ENCODE measurements at places on chromosomes 6 and 20. TPM values are rescaled to one million over a fixed set of nuclear protein-coding genes. Genes with fewer than 3 reads are reported as not detected.

HLA-F gene
- 18.7 TPM for polyA plus RNA-seq

DEFB132 gene
- not detected for polyA plus RNA-seq

DNA sequence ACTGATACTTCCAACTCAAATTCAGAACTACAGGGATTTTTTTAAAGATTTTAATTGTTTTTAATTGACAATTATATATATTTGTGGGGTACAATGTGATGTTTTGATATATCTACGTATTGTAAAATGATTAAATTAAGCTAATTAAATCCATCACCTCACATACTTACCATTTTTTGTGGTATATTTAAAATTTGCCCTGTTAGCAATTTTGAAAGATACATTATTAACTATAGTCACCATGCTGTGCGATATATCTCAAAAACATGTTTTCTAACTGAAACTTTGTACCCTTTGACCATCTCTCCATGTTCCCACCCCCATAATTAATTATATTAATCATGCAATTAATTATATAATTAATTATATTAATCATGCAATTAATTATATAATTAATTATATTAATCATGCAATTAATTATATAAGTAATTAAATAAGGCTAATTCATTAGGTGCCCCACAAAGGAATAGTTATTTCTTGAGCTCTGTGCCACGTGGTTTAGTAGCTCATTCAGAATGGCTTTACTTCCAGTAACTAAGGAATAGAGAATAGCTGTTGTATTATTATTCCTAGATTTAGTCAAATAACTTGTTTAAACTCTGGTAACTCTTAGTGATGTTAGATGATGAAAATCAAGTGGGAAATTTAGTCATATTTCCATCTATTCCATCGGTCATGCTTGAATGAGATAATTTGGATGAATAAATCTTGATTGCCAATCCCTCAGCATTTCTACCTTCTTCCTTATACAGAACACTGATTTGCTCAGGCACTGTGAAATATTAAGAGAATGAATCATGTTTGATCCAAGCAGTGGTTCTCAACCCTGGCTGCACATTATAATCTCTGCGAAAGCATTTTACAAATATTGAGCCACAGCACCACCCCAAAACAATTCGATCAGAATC lies 25.1 kb downstream of the LOC128125822 start:
- DNase-seq: peak; percentile 30
- no peaks in the 10 kb centered on the region for H3K4me1 ChIP-seq
- no peak overlapping the region for H3K27ac ChIP-seq
- no peaks in the 10 kb centered on the region for H3K27me3 ChIP-seq
- peak overlapping the region; percentile 85 for H3K4me3 ChIP-seq
- no peaks in the 10 kb centered on the region for H3K36me3 ChIP-seq

DNA sequence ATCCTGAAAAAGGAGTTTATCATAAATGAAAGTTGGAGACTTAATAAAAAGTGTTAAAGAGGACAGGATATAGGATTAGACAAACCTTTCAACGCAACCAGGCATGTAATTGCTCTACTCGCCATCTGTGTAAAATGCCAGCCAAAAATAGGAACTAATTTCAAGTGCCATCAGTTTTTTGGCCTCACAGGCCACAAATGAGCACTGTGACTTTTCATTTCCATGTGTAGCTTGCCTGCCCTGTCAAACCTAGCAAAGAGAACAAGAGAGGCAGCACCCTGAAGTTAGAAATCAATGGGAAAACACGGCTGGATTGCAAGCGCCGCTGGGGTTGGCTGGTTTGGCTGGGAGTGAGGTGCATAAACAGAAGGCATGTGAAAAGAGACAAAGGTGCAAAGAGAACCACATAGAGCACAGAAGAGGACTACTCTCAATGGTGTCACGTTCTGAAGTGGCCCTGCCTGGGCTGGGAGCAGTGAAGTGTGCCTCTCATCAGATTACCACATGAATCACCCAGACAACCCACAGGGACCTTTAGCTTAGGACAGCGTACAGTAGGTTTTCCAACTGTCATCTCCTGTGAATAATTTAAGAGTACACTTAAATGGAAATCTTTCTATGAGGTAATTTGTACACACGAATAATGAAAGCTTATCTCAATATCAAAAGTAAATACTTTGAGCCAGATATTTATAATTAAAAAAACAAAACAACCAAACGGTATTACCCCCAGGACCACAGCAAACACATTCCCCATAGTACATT lies 78.0 kb upstream of the NHSL1 start:
- no peaks in the 10 kb centered on the region for H3K4me1 ChIP-seq
- no peaks in the 10 kb centered on the region for H3K27me3 ChIP-seq
- H3K4me3 ChIP-seq: no peak overlapping the region
- no peak overlapping the region for H3K27ac ChIP-seq
- peak; percentile 47 for DNase-seq

- DNase-seq: peak; percentile 90
- H3K36me3 ChIP-seq: peaks cover 16% of the 10 kb centered on the region
- H3K4me3 ChIP-seq: peak within 1 kb of the TSS; percentile 92
- peaks cover 7% of the 10 kb centered on the region for H3K4me1 ChIP-seq
Observed at GRCh38 chr20:35284267-35284991, at the start of gene EIF6. Gene EIF6, minus strand, starts transcription at chr20:35284772. Its CDS starts 285 bp downstream, at chr20:35284487.

DNA sequence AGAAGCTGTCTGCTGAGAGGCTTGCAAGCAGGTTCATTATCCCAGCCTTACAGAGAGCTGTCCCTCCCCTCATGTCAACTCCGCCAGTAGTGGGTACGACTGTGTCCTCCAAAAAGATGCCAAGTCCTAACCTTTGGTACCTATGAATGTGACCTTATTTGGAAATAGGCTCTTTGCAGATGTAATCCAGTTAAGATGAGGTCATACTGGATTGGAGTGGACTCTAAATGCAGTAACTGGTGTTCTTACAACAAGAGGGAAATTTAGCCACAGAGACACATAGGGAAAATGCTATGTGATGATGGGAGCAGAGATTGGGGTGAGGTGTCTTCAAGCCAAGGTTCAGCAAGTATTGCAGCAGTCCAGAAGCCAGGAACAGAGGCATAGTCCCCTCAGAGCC lies 90.8 kb upstream of the FOXP4 start:
- H3K27ac ChIP-seq: no peak overlapping the region
- H3K4me3 ChIP-seq: no peak overlapping the region
- DNase-seq: no peak

GRCh38 chr20:10911298-10911697 lies 237.5 kb upstream of the JAG1 start:
- H3K4me3 ChIP-seq: no peak overlapping the region
- DNase-seq: no peak
- H3K27ac ChIP-seq: no peak overlapping the region
- no peaks in the 10 kb centered on the region for H3K27me3 ChIP-seq
- H3K4me1 ChIP-seq: no peaks in the 10 kb centered on the region

GRCh38 chr6:5670381-5670780 lies 336.3 kb downstream of the NRN1 start:
- no peak overlapping the region for H3K4me3 ChIP-seq
- H3K27me3 ChIP-seq: no peaks in the 10 kb centered on the region
- H3K27ac ChIP-seq: no peak overlapping the region
- DNase-seq: no peak
- H3K36me3 ChIP-seq: no peaks in the 10 kb centered on the region

DNA sequence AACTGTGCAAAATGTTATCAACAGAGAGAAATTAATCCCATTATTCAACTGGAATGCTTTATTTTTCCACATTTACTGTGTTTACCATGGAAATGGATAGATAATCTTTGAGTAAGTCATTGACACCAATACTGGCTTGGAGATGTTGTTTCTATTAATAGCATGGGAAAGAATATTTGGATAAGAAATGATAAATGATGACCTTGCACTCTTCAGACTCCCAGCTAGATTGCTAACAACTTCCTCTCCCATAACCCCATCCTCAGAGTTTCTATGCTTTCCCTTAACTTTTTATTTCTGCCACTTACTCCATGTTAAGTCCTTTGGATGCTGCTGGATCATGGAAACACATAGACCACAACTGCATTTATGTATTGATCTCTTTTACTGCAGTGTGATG lies 182.5 kb downstream of the FNDC1 start:
- no peak overlapping the region for H3K4me3 ChIP-seq
- no peak for DNase-seq
- no peaks in the 10 kb centered on the region for H3K4me1 ChIP-seq
- H3K36me3 ChIP-seq: no peaks in the 10 kb centered on the region
- H3K27me3 ChIP-seq: no peaks in the 10 kb centered on the region

- H3K27ac ChIP-seq: no peak overlapping the region
- DNase-seq: no peak
- H3K27me3 ChIP-seq: no peaks in the 10 kb centered on the region
- peaks cover 5% of the 10 kb centered on the region for H3K4me1 ChIP-seq
Observed at GRCh38 chr20:37347347-37347823, 1.4 kb downstream of the SRC start.

GRCh38 chr6:21201637-21202350 lies 391.8 kb upstream of the SOX4 start:
- DNase-seq: no peak
- H3K27me3 ChIP-seq: no peaks in the 10 kb centered on the region
- H3K4me3 ChIP-seq: no peak overlapping the region
- H3K4me1 ChIP-seq: no peaks in the 10 kb centered on the region

GRCh38 chr20:51543422-51543788 lies 886 bp upstream of the NFATC2 start:
- H3K27me3 ChIP-seq: peaks cover 10% of the 10 kb centered on the region
- no peaks in the 10 kb centered on the region for H3K4me1 ChIP-seq
- H3K4me3 ChIP-seq: no peak overlapping the region
- no peak for DNase-seq
- H3K36me3 ChIP-seq: no peaks in the 10 kb centered on the region
- H3K27ac ChIP-seq: no peak overlapping the region

GRCh38 chr6:132147530-132148011 lies 196.4 kb upstream of the CCN2 start:
- peak overlapping the region; percentile 79 for H3K27ac ChIP-seq
- H3K4me1 ChIP-seq: peaks cover 10% of the 10 kb centered on the region
- H3K27me3 ChIP-seq: no peaks in the 10 kb centered on the region

GRCh38 chr6:15429141-15430110 lies 183.6 kb downstream of the JARID2 start:
- no peak overlapping the region for H3K4me3 ChIP-seq
- peaks cover 6% of the 10 kb centered on the region for H3K4me1 ChIP-seq

DNA sequence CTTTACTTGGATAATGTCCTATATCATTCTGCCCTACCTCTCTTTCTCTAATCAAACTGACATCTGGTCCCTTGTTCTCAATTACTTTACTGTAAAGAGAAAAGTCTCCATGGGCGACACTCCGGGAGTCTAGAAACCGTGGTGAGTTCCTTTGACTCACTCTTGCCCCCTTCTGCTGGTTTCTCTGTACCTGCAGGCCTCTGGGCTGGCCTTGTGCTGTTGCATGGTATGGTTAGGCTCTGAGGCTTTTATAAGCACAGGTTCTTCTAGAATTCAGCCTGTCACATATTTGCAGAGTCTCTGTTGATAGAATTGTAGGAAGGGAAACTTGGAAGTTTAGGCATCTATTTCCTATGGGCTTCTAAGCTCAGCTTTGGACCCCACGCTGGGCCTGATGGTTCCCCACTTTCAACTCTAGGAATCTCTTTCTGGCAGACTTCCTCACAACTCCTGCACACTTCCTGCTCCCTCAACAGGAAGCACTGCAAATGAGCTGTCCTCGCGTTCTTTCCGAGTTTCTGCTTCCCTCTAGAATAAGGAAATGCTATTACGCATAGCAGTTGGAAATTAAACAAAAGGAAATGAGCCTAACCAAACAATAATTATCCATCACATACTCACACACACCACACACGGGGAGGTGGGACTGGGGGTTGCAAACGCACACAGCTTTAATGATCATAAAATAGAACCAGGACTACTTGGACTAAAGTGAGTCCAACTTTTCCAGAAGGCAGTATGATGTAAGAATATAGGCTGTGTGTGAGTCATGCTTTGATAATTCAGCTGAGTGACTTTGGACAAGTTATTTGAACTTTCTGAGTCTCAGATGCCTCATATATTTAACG lies 683.3 kb downstream of the QKI start:
- H3K4me3 ChIP-seq: no peak overlapping the region
- H3K27me3 ChIP-seq: no peaks in the 10 kb centered on the region
- no peaks in the 10 kb centered on the region for H3K4me1 ChIP-seq
- no peaks in the 10 kb centered on the region for H3K36me3 ChIP-seq

GRCh38 chr6:116073765-116074440 lies 13.2 kb upstream of the FRK start:
- H3K27me3 ChIP-seq: no peaks in the 10 kb centered on the region
- no peak overlapping the region for H3K4me3 ChIP-seq
- no peaks in the 10 kb centered on the region for H3K36me3 ChIP-seq

C20orf144 gene
- polyA plus RNA-seq: 0.20 TPM

CNKSR3 gene
- polyA plus RNA-seq: 9.7 TPM

- H3K27ac ChIP-seq: no peak overlapping the region
- no peak for DNase-seq
- H3K4me3 ChIP-seq: no peak overlapping the region
- H3K36me3 ChIP-seq: no peaks in the 10 kb centered on the region
Observed at GRCh38 chr6:36716476-36717093, 19.0 kb downstream of the RAB44 start.

- H3K27me3 ChIP-seq: no peaks in the 10 kb centered on the region
- H3K27ac ChIP-seq: no peak overlapping the region
- H3K36me3 ChIP-seq: no peaks in the 10 kb centered on the region
- peaks cover 3% of the 10 kb centered on the region for H3K4me1 ChIP-seq
- peak; percentile 48 for DNase-seq
Observed at GRCh38 chr6:14910692-14911547, 334.9 kb upstream of the JARID2 start.

DNA sequence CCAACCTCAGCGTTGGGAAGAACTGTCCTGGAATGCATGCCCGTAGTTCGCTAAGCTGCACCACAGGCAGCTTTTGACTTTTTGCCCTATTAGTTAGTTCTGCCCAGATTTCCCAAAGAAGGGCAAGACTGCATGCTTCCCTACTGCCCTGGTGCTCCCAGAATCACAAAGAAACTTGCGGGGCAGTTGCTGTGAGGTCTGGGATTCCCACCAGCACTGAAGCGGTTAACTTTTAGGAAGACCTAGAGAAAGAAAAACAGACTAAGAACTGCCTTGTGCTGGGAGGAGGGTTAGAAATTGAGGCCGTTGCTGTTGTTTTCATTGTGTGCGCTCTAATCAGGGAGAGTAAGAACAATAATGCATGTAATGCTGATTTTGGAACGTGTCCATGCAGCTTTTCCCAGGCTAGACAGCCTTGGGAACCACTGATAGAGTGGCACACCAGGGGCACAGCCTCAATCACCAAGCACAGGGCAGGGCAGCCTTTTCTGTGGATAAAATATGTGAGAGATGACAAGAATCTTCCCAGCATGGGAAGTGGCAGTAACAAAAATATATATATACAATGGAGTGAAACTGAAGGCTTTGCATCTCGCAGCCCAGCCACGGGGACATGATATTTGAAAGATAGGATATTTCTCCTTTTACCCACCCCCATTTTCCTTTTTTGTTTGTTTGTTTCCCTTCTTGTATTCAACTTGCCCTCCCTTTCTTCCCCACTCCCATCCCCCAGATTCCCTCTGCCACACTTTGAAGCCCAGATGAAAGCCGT lies 137.7 kb upstream of the HEY2 start:
- no peaks in the 10 kb centered on the region for H3K36me3 ChIP-seq
- peak; percentile 12 for DNase-seq
- no peak overlapping the region for H3K4me3 ChIP-seq
- H3K27ac ChIP-seq: no peak overlapping the region
- no peaks in the 10 kb centered on the region for H3K4me1 ChIP-seq
- no peaks in the 10 kb centered on the region for H3K27me3 ChIP-seq

LGSN gene
- not detected for polyA plus RNA-seq

GRCh38 chr6:34465531-34466241 lies at the start of gene PACSIN1:
Gene PACSIN1, plus strand, starts transcription at chr6:34466076. Its CDS starts 60,230 bp downstream, at chr6:34526306.
- DNase-seq: no peak
- H3K27me3 ChIP-seq: peaks cover 22% of the 10 kb centered on the region
- no peaks in the 10 kb centered on the region for H3K36me3 ChIP-seq
- H3K4me1 ChIP-seq: peaks cover 2% of the 10 kb centered on the region
- H3K27ac ChIP-seq: no peak within 1 kb of the TSS
